ENCODE measurements at places on chromosomes 4 and X.

GRCh38 chrX:104122829-104123228 is 10.5 kb downstream of the ZCCHC18 start:
- no peak for DNase-seq

GRCh38 chr4:76758290-76758882 is 139.6 kb downstream of the SOWAHB start:
- peak; percentile 70 for DNase-seq

- DNase-seq = no peak
These were observed 613.9 kb downstream of the FAT4 start for GRCh38 chr4:125928652-125929051.

DNA sequence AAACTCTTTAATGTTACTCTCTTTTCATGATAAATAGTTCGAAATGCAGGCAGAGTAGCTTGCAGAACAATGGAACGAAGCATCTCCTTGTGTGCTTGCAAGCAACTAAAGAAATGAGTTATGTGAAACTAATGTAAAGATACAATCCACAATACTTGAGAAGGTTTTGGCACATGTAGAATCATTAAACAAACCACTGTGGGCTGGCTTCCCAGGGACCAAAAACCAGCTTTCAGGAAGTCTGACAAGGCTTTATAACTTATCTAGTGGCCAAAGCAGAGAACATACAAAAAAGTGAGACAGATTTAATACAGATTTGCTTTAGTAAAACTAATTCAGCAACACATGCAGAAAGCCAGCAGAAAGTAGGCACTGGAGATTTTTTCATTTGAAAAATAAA is 1673.8 kb upstream of the AGA start:
- DNase-seq = no peak

GRCh38 chrX:38552721-38553120 is 8.6 kb upstream of the TSPAN7 start:
- no peak for DNase-seq

DNA sequence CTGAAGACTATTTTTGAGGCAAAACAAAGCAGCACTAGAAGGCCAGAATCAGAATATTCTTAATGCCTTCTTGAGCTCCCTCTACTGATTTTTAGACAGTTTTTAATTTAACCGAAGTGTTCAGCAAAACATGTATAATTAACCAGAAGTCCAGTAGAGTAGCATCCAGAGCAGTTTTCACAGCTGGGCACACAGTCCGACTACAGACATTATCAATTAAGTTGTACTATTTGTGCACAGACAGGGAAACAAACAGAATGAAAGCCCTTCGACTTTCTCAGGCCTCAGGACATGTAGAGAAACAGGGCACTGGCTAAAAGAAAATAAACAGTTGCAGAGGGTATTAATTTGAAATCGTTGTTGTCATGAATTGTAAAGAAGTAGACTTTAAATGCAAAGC is 11.9 kb downstream of the FSTL5 start:
- no peak for DNase-seq

DNA sequence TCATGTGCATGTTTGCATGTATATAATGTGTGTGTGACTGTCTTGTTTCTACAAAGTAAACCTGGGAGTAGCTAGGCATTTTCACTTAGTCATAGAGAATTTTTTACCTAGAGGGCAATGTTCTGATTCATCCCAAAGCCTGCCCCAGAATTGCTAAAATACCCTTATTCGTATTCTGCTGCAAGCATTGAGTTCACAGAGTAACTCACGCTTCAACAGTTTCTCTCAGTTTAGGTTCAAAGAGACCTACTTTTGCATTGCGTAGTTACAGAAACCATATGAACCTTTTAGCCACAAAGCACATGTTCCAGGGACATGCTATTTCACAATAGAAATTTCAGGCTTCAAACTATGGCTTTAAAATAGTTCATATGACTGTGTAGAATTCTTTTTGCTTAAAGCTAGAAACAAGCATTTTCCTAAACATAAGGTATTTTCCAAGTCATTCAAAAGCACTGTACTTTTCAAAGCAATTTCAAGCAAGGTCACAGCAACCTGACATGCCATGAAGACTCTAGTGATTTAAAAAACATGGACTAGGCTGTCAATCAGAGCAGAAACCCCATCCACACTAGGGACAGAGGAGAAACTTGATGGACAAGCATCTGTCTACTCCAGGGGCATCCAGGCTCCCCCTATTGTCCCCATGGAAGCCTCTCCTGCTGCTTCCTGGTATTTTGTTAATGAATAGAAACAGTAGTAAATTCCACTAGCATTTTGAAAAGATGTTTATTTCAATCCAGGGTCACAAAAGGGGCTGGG is 81.5 kb upstream of the MAPK10 start:
- DNase-seq = no peak

GRCh38 chr4:90128961-90129495 is 1.8 kb downstream of the CCSER1 start:
- DNase-seq = no peak
